ENCODE measurements at places on chromosomes 11 and 22. TPM values are rescaled to one million over a fixed set of nuclear protein-coding genes. Genes with fewer than 3 reads are reported as not detected.

- peak; percentile 30 for DNase-seq
- H3K4me1 ChIP-seq, result peaks cover 39% of the 10 kb centered on the region
- H3K4me3 ChIP-seq, result no peak overlapping the region
- H3K27me3 ChIP-seq, result no peaks in the 10 kb centered on the region
- no peak overlapping the region for H3K27ac ChIP-seq
These were observed 16.0 kb downstream of the USP47 start for GRCh38 chr11:11857769-11858168.

DNA sequence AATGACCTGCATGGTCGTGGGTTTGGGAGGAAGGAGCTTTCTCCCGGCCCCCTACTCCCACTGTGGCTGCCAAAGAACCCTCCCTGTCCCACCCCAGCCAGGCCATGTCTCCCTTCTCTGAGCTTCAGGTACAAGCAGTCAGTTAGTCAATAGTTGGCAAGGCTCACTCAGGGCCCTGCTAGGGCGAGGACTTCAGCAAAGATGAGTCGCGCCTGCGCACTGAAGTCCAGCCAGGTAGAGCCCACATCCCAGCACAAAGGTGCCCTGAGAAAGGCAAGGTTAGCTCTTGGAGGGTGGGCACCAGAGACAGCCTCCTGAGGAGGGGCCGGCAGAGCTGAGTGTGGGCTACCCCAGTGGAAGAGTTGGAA is 11.1 kb downstream of the C11orf86 start:
- no peaks in the 10 kb centered on the region for H3K36me3 ChIP-seq
- H3K27ac ChIP-seq, result no peak overlapping the region
- H3K4me1 ChIP-seq, result no peaks in the 10 kb centered on the region
- H3K27me3 ChIP-seq, result no peaks in the 10 kb centered on the region

DNA sequence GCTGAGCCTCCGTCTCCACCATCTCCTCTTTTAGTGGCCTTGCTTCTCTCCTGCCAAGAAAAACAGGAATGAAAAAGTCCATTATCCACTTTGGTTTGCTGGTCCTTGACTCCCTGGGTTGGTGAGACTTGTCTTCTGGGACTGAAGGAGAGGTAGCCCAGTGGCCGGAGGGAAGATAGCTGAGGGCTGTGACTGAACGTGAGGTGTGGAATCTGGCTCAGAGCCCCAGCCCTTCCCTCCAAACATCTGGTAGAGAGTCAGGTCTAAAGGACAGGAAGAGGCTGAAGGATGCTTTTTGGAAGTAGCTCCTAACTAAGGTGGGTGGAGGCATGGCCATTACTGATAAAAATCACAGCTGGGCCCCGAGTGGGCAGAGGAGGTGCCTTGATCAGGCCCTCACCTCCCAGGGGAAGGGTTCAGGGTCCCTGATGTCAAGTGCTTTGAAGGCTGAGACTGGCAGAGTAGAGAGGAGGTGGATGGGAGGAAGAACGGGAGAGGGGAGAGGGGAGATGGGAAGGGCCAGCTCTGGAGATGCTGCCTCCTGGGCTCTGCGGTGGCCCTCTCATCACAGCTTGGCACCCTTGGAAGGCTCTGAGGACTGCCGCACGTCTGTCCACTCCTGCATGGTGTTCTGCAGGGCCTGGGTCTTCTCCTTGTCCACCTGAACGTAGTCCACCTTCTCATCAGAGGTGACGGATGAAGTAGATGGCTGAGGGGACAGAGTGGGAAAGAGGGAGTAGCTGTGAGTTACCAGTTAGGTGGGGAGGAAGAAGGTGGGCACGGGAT is 30.2 kb downstream of the USP35 start:
- H3K27ac ChIP-seq, result no peak overlapping the region
- H3K4me3 ChIP-seq, result no peak overlapping the region
- no peaks in the 10 kb centered on the region for H3K27me3 ChIP-seq
- H3K36me3 ChIP-seq, result no peaks in the 10 kb centered on the region
- H3K4me1 ChIP-seq, result no peaks in the 10 kb centered on the region
- no peak for DNase-seq

- H3K27me3 ChIP-seq, result no peaks in the 10 kb centered on the region
- peaks cover 78% of the 10 kb centered on the region for H3K4me1 ChIP-seq
- DNase-seq, result no peak
- H3K27ac ChIP-seq, result no peak overlapping the region
- H3K36me3 ChIP-seq, result no peaks in the 10 kb centered on the region
These were observed 115.4 kb downstream of the ZBTB16 start for GRCh38 chr11:114174712-114175495.

GRCh38 chr22:41885116-41885515 is 29.8 kb downstream of the SHISA8 start:
- no peak for DNase-seq
- H3K27me3 ChIP-seq, result no peaks in the 10 kb centered on the region
- H3K36me3 ChIP-seq, result peaks cover 70% of the 10 kb centered on the region
- no peak overlapping the region for H3K4me3 ChIP-seq

- H3K27ac ChIP-seq, result no peak overlapping the region
- no peaks in the 10 kb centered on the region for H3K27me3 ChIP-seq
- no peak for DNase-seq
- H3K4me3 ChIP-seq, result no peak overlapping the region
These were observed 41.6 kb downstream of the ACER3 start for GRCh38 chr11:76902121-76903014.

GRCh38 chr11:104075706-104076105 is 39.3 kb downstream of the DDI1 start:
- H3K27me3 ChIP-seq, result no peaks in the 10 kb centered on the region
- no peaks in the 10 kb centered on the region for H3K36me3 ChIP-seq

DNA sequence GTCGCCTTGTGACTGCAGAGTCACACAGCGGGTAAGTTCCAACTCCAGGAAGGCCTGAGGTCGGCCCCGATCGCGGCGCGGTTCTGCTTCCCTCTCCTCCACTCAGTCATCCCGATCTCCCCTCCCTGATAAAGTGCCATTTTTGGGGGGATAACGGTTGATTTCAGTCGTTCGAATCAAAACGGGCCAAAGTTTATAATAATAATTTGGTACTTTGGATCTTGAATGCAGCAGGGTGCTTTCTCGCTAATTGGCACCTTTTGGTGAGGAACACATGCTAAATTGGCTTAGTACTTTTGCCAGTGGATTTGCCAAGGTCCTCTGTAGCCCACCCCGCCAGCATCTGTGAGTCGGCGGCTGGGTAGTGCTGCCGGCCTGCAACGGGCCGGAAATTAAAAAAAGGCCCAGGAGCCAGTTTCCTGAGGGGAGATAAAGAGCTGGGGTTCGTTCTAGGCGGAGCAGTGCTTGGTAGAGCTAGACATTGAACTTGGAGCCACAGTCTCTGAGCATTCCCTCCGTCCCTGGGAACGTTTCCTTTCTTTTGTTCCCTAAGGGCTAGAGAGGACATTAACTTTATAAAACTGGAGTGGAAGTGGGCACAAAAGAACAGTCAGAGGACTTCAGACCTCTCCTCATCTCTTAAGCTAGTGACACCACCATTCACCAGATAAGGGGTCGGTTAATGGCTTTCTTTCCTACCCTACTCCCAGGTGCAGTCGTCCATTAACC is 997 bp downstream of the UBE2L3 start:
- H3K27me3 ChIP-seq, result no peaks in the 10 kb centered on the region
- peaks cover 51% of the 10 kb centered on the region for H3K4me1 ChIP-seq
- DNase-seq, result no peak
- peak overlapping the region; percentile 95 for H3K27ac ChIP-seq
- H3K4me3 ChIP-seq, result peak overlapping the region; percentile 75
- peaks cover 13% of the 10 kb centered on the region for H3K36me3 ChIP-seq

GRCh38 chr11:5277807-5278382 is 8.2 kb upstream of the HBE1 start:
- no peak for DNase-seq
- H3K27me3 ChIP-seq, result no peaks in the 10 kb centered on the region
- H3K4me3 ChIP-seq, result no peak overlapping the region
- no peaks in the 10 kb centered on the region for H3K4me1 ChIP-seq

GRCh38 chr11:5807580-5807979 is 1.1 kb upstream of the OR52N2 start:
- DNase-seq, result no peak
- no peaks in the 10 kb centered on the region for H3K4me1 ChIP-seq
- H3K4me3 ChIP-seq, result no peak overlapping the region
- H3K27me3 ChIP-seq, result peaks cover 5% of the 10 kb centered on the region
- no peaks in the 10 kb centered on the region for H3K36me3 ChIP-seq

UFD1 gene
- total RNA-seq, result 88.8 TPM

DNA sequence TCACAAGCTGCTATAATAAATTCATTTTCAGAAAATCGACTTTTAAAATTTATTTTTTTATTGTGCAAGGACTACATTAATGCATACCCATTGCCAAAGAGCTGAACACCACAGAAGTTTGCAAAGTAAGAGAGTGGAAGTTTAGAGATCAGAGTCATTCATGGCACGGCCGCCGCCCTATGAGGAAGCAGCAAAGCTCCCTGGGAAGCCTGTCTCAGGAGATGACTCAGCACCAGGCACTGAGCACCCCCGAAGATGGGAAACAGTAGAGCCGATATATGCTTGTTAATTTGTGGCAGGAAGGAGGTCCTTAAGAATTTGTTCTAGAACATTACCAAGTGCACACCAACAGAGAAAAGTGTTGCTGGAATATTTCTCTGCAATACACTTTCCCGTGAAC is 693.7 kb downstream of the OPCML start:
- no peak for DNase-seq
- no peaks in the 10 kb centered on the region for H3K36me3 ChIP-seq
- H3K27ac ChIP-seq, result no peak overlapping the region
- H3K27me3 ChIP-seq, result no peaks in the 10 kb centered on the region
- no peaks in the 10 kb centered on the region for H3K4me1 ChIP-seq
- H3K4me3 ChIP-seq, result no peak overlapping the region

TRPM5 gene
- total RNA-seq, result not detected

TBX1 gene
- not detected for total RNA-seq

GRCh38 chr22:33028234-33028633 is 29.9 kb downstream of the SYN3 start:
- no peak overlapping the region for H3K4me3 ChIP-seq
- H3K4me1 ChIP-seq, result no peaks in the 10 kb centered on the region
- no peak for DNase-seq

DNA sequence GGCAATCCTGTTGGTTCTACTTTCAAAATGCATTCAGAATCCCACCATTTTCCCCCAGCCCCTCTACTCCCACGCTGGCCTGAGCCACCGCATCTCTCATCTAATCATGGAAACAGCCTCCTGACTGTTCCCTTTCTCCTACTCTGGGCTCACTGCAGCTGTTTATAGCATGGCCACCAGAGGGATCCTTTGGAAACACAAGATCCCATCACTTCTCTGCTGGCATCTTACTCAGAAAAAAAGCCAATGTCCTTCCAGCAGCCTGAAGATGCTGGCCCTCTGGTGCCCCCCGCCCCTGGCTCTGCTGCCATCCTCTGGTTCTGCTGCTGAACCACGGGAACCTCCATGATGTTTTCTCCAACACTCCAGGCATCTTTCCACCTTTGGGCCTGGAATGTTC is 11.1 kb downstream of the MS4A8 start:
- H3K4me1 ChIP-seq, result no peaks in the 10 kb centered on the region
- H3K4me3 ChIP-seq, result no peak overlapping the region
- DNase-seq, result no peak
- H3K36me3 ChIP-seq, result no peaks in the 10 kb centered on the region
- H3K27ac ChIP-seq, result no peak overlapping the region

MMP10 gene
- total RNA-seq, result not detected

DNA sequence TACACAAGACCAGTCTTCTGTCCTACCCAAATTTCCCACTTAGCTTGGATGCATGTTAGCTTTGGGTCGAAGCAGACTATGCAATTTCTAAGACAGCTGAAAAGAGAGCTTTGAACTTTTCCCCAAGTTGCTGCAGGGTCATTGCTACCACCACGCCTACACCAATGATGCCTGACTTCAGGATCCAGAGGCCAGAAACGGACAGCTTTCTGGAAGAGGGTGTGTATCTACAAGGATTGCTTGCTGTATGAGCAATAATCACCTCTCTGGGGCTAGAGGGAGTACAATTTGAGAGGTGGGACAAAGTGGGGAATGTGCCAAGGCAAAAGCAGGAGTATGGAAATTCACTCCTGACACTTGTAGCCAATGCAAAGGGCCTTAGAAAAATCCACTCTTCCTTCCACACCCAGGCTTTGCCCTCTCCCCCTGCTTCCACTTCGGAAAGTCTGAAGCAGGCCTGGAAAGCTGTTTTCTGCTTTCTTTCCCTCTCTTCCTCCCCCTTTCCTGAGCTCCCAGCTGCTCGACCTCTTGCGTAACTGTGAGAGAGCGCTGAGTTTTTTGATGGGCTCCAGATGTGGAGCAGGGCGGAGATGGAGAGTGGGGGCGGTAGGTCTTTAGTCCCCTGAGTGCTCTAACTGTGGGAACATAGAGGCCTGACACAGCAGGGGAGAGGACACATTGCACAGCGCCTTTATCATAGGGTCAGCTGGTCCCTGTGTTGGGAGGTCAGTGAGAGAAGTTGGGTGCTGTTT is 2.1 kb upstream of the PHLDB1 start:
- DNase-seq, result no peak
- H3K4me1 ChIP-seq, result peaks cover 15% of the 10 kb centered on the region
- no peak overlapping the region for H3K27ac ChIP-seq
- no peaks in the 10 kb centered on the region for H3K27me3 ChIP-seq
- H3K36me3 ChIP-seq, result peaks cover 15% of the 10 kb centered on the region
- no peak overlapping the region for H3K4me3 ChIP-seq

DNA sequence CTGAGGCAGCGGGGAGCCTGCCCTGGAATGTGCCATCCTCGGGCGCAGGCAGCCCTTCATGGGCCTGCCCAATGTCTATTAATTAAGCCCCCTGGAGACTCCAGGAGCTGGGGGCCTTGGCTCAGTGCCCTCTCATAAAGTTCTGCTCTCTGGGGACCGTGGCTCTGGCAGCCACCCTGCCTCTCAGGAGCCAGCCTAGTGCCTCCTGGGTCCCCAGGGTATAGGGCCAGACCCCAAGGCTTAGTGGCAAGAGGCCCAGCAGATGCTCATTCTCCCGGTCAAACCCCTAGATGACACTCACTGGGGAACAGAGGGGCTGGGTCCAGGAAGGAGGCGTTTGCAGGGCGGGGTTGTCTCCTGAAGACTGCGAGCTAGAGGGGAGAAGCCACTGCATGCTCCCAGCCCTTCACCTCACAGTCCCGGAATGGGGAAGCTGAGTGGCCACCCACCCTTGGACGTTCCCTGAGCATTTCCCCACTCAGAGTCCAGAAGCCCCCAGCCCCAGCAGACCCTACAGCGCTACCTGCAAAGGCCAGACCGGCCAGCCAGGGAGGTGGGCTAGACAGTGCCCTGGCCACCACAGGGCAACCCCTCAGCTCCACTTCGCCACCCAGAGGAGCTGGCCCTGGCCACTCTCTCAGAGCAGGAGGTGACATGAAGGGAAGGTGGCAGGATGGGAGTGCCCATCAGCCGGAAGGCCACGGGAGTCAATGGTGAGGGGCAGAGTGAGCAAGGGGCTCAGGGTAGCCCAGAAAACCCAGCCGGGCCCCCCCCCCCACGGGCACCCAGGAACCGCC is 83.0 kb downstream of the CDKN1C start:
- no peak overlapping the region for H3K27ac ChIP-seq
- no peaks in the 10 kb centered on the region for H3K4me1 ChIP-seq
- no peak overlapping the region for H3K4me3 ChIP-seq
- H3K36me3 ChIP-seq, result no peaks in the 10 kb centered on the region
- no peak for DNase-seq

GRCh38 chr11:8290081-8290810 is 26.6 kb upstream of the LMO1 start:
- H3K4me3 ChIP-seq, result no peak overlapping the region
- H3K36me3 ChIP-seq, result no peaks in the 10 kb centered on the region
- no peak for DNase-seq
- no peak overlapping the region for H3K27ac ChIP-seq

Data from CD8-positive, alpha-beta memory T cell (primary cell).